ENCODE measurements at places on chromosomes 2 and 18. TPM values are rescaled to one million over a fixed set of nuclear protein-coding genes. Genes with fewer than 3 reads are reported as not detected.

DNA sequence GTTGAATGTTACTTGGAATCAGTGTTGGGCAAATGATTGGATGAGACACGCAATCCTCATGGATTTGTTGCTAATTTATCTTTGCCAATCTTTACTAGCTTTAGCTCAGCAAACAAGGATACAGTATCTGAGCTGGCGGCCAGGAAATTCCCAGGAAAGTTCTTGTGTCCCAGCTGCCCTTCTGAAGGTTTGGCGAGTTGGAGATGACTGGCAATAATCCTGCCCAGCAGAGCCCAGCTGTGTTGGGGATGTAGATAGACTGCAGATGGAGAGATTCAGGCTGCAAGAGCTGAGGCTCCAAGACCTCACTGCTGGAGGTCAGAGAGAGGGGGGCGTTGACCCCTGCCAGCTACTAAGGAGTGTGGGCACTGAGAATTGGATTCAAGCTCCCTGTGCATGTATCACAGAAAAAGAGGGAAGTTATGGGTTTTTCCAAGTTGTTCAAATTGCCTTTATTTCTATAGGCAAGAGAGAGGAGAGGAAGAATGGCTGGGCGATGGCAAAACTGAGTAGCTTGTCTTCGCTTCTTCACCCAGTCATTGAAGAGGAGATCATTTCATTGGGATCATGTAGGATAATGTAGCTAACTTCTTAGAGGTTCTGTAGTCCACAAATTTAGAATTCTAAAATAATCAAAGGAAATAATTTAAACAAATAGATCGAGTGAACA is 506.8 kb upstream of the LRATD1 start:
- no peak for DNase-seq

- DNase-seq, result no peak
These were observed 7.4 kb upstream of the B3GNT7 start for GRCh38 chr2:231387904-231388724.

- no peak for DNase-seq
These were observed 41.4 kb downstream of the SGPP2 start for GRCh38 chr2:222465746-222466145.

DNA sequence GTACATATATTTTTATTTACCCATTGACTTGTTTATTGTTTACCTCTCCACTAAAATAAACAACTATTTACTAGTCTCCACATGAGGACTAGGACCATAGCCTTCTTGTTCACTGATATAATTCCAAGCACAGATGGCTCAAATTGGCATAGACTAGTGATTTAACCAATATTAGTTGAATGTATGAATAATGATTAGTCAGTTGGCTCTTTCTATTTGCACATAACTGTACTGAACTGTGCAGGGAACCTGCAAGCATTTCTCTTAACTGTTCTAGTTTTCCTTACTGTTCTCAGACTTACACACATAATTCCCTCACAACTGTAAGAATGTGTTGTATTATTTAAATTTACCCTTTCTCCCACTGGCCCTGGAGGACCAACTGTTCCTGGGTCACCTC is 91.9 kb downstream of the COL3A1 start:
- no peak for DNase-seq

DNA sequence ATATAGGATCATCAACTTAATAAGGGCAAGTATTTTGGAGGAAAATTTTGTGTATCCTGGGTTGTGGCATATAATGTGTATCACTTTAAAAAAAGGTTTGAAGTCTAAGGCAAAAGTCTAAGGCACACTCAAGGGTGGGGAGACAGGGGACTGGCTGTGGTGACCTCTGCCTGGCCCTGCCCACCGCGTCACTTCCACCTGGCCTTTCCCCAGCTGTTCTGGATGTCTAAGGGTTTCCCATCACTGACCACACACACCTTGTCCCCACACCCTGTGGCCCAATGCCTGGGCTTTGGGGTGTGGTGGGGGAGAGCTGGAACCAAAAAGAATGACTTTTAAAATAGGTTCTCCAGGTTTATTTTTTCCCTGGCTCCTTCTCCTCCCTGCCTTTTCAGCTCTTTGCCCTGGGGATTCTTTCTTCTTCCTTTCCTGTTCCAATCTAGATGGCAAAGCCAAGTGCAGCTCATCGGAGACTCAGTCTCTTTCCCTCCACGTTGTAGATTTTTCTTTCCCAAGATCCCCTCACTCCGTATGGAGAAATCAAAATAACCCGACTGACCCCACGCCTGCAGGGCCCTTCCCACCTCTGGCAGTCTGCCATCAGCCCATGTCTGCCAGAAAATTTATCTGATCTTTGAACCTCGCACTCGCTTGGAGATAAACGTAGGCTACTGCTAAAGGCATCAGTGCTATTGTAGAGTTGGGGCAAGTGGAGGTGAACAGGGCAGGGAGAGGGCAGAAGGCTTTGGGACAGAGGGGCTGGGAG is 257.2 kb downstream of the DYSF start:
- DNase-seq, result peak; percentile 71

- DNase-seq, result no peak
These were observed 70.3 kb upstream of the CWC22 start for GRCh38 chr2:180077295-180077906.

TCF23 gene
- total RNA-seq, result not detected

PPP1R1C gene
- 1.5 TPM for total RNA-seq

INPP1 gene
- 12.0 TPM for total RNA-seq

Data from lower leg skin (tissue), 4 donors.